Stimulated activated CD4-positive, alpha-beta T cell treated with anti-CD3 and anti-CD28 coated beads, Interleukin-1b, Interleukin-23, amount 100 ng/mL, for 1 hour (primary cell): ENCODE measurements at places on chromosomes 7 and 10.

DNA sequence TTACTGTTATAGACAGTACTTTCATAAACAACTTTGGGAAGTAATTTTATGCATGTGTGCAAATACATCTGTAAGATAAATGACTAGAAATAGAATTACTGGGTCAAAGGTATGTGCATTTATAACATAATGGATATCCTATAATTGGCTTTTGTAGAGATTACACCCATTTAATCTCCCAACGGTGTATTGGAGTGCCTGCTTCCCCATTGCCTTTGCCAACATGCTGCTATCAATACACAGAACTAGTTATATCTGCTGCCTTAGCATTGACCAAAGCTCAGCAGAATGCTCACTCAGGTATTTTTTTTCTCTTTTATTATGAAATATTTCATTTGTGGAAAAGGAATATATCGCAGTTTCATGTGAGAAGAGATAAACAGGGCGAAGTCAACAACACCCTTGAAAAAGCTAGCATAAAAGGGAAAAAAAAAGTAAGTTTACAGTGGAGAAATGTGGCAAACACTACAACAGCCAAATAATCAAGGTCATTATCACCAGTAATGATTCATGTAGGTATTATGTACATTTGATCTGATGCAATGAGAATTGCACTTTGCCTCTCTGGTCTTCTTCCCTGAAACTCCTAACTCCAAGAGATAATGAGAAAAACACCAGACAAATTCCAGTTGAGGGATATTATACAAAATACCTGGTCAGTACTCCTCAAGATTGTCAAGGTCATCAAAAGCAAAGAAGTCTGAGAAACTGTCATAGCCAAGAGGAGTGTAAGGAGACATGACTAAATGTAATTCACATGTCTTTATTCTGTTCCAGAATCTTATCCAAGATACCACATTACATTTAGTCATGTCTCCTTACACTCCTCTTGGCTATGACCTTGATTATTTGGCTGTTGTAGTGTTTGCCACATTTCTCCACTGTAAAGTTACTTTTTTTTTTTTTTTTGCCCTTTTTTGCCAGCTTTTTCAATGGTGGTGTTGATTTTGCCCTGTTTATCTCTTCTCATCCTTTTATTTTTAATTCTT is 36.8 kb downstream of the MARCHF5 start:
- no peak for DNase-seq

DNA sequence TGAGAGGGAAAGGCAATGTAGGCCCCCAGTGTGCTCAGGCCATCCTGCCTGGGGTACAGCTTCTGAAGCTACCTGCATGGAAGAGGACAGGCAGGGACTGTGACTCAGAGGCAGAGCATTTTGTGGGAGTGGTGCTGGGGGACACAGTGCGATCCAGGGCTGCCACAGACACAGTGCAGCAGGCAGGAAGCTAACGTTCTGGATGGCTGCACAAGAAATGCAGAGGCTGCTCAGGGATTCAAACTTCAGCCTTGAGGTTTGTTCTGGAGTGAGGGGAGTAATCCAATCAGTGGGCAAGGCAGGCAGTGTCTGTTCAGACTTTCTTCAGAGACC is 648.0 kb upstream of the IGFBP3 start:
- DNase-seq: no peak

DNA sequence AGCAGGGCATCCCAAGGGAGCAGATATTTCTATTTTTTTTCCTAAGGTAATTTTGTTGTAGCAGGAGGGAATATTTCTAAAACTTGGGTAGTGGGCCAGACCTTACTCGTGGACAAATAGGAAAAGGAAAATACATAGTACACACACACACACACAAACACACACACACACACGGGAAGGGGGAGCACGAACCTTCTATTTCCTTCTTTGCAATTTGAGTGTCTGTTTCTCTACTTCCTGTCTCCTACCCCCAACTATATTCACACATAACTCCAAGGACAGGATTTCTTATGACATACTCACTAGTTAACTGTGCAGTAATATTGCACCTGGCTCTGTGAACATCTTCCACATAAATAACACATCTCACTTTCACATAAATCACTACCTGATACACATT is 4.4 kb downstream of the LDB1 start:
- no peak for DNase-seq

GRCh38 chr10:29853913-29854312 is 205.5 kb downstream of the JCAD start:
- no peak for DNase-seq

- DNase-seq: no peak
Observed at GRCh38 chr10:77501152-77501845, 136.3 kb downstream of the KCNMA1 start.

GRCh38 chr10:42998481-42999384 is 78.1 kb upstream of the RET start:
- no peak for DNase-seq

DNA sequence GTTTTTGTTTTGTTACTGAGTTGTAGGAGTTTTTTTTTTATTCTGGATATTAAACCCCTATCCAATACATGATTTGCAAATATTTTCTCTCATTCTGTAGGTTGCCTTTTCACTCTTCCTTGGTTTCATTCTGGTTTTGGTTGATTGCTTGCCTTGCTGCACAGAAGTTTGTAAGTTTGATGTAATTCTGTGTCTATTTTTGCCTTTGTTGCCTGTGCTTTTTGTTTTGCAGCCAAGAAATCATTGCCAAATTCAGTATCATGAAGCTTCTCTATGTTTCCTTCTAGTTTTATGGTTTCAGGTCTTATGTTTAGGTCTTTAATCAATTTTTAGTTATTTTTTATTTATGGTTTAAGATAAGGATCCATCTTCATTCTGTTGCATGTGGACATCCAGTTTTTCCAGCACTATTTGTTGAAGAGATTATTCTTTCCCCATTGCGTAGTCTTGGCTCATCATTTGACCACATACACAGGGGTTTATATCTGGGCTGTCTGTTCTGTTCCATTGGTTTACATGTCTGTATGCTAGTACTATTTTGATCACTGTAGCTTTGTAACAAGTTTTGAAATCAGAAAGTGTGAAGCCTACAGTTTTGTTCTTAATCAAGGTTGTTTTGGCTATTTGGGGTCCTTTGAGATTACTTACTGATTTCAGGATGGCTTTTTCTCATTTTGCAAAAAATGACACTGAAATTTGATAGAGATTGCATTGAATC is 26.4 kb downstream of the BMPR1A start:
- DNase-seq: no peak

DNA sequence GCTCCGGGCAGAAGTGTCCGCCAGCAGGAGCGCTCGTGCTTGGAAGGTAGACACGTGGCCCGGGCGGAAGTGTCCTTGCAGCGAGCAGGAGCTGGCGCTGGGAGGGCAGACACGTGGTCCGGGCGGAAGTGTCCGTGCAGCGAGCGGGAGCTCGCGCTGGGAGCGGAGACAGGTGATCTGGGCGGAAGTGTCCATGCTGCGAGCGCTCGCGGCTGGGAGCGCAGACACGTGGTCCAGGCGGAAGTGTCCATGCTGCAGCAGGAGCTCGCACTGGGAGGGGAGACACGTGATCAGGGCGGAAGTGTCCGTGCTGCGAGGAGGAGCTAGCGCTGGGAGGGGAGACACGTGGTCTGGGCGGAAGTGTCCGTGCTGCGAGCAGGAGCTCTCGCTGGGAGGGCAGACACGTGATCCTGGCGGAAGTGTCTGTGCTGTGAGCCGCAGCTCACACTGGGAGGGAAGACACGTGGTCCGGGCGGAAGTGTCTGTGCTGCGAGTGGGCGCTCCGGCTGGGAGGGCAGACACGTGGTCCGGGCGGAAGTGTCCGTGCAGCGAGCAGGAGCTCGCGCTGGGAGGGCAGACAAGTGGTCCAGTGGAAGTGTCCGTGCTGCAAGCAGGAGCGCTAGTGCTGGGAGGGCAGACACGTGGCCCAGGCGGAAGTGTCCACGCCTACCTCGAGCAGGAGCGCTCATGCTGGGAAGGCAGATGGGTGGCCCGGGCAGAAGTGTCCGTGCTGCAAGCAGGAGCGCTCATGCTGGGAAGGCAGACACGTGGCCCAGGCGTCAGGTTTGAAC is 41.1 kb upstream of the PRKAR1B start:
- no peak for DNase-seq

- DNase-seq: no peak
Observed at GRCh38 chr7:1113548-1113885, 25.6 kb downstream of the GPER1 start.

- DNase-seq: no peak
Observed at GRCh38 chr10:129524936-129525335, 57.9 kb downstream of the MGMT start.

GRCh38 chr7:109545686-109546085 is 976.0 kb downstream of the DNAJB9 start:
- no peak for DNase-seq

GRCh38 chr7:88005191-88005590 is 71.1 kb downstream of the ADAM22 start:
- DNase-seq: no peak

GRCh38 chr10:96360766-96361165 is 2.0 kb upstream of the OPALIN start:
- no peak for DNase-seq

DNA sequence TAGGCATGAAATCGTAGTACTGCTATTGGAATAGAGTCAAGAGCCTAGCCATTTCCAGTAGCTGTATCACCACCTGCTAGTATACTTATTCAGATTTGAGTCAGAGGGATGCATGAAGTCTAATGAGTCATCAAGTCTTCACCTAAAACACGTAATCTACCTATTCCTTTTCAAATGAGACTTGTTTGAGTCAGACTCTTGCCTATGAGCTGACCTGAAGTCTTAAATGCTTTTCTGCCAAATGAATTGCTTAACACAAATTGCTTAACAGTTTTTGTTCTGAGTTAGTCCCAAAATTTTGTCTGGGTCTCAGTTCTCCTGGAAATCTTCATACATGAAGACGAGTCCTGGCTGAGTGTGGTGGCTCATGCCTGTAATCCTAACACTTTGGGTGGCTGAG is 165.2 kb downstream of the GNAT3 start:
- DNase-seq: no peak

- no peak for DNase-seq
Observed at GRCh38 chr7:80929619-80930018, 10.8 kb upstream of the SEMA3C start.

DNA sequence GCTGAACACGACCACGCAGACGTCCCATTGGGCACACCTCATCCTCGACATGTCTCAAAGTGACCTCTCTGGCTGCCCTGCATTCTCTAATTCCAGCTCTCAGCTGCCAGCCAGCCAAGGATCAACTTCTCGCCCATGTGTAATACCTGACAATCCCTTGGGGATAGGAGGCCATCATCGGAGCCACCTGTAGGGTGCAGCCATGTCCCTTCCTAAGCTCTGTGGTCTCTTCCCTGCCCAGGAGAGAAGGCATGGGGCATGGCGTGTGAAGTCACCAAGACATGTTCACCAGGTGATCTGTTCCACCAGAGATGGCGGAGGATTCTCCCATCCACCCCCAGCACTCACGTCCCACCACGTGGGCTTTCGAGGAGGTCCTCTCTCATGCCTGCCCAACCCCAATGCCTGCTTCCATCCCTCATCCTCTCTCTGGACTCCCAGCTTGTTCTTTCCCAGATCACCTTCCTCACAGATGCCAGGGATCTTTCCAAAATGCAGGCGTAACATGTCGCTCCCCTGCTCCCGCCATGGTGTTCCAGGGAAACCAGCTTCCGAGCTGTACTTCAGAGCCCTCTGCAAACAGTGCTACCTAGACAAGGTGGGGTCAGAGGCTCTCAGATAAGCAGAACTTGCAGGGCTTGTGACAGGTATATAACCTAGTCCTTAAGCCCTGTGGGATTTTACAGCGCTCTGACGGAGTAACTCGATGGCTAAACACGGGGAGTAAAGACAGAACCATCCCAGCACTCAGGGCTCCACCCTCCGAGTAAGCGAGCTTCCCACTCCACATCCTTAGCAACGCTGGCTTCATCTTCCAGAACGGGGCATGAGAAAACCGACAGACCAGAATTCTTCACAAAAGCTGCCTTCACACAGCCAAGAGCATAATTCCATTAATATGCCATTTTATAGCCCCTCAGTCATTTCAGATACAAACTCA is 41.1 kb downstream of the BRI3 start:
- DNase-seq: no peak

DNA sequence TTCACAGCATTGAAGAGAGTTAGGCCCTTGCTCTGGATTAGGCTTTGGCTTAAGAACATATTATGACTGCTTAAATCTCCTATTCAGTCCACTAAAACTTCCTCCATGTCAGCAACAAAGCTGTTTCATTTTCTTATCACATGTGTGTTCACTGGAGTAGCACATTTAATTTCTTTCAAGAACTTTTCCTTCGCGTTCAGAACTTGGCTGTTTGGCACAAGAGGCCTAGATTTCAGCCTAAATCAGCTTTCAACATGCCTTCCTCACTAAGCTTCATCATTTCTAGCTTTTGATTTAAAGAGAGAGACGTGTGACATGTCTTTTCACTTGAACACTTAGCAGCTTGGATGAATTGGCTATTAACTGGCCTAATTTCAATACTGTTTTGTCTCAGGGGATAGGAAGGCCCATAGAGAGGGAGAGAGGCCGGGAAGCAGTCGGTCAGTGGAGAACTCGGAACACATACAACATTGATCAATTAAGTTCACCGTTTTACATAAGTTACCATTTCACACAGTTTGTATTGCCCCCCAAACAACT is 885.2 kb upstream of the AUTS2 start:
- DNase-seq: no peak

DNA sequence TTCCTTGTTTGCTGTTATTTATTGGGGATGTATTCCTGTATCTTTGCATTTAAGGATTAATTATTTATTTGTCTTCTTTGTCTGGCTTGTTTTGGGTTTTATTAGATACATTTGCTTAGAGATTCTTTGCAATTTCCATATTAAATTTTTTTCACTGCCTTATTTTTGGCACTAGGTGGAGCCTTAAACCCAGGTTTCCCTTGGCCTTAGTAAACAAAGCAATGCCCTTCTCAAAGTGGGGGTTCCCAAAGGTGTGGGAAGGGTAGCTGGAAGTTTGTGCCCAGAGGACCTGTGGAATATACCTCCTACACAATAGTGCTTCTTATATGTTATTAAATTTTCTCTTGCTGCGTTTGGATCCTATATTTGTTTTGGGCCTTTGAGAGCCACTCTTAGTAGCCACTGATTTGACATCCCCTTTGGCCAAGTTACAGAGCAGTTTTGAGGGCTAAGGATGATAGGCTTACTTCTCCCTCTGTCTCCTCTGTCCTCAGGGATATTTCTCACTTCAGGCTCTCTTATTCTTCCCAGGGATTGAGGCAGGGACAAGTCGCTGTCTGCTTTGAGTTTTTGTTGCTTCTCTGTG is 162.3 kb downstream of the ITGB1 start:
- DNase-seq: peak; percentile 1

DNA sequence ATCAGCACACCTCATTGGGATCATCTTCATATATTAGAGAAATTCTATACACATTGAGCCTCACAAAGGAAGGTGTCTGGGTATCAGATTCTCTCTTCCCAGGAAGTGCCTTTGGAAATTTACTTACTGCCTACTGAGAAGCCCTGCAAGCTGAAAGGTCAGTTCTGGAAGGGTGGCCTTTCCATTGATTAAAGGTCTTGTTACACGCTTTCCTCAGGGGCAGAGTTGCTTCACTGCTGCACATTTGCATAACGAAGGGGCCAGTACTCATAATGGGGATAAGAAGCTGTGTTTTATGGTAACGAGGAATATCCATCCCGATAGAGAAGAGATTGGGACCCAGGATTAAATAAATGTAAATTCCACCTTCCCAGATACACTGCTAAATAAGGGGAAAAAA is 19.4 kb upstream of the IL15RA start:
- no peak for DNase-seq
